ENCODE measurements at places on chromosomes 5 and 9.

DNA sequence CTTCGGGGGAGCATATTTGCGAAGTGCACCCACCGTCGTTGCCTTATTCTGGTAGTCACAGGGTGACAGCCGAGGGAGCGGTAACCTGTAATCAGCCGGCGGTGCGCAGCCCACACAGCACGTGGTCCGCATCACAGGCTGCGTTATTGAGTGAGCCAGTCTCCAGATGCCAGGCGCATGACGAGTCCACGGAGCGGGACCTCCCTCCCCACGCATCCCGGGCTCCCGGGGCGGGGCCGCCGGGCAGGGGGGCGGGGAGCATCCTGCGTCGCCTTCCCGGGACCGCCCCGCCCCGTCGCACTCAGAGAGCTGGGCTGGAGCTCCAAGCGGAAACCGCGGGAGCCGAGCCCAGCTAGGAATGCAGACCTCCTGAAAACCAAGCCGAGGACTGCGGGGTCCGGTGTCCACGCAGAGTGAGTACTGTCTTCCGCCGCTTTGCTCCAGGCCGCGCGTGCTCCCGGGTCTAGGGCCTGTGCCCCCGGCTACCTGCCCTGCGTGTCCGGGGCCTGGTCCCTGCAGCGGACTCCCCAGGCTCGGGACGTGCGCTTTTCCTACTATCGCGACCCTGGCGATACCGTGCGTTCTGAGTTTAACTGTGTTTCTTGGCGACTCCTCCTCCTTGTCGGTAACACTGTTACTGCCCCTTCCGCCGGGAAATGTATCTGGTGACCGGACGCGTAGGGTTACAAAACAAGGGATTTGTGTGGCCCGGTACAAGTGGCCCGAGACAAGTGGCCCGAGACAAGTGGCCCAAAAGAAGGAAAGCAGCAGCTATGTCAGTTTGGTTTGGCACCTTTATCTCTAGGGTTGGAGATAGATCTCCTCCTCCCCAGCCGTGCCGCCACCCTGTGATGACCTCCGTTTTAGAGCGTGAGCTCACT is 40.6 kb downstream of the CAST start:
- DNase-seq = no peak

GRCh38 chr5:129905473-129906176 is 1.4 kb downstream of the CHSY3 start:
- no peak for DNase-seq

- DNase-seq = no peak
Observed at GRCh38 chr5:67528953-67529352, 332.4 kb upstream of the CD180 start.

DNA sequence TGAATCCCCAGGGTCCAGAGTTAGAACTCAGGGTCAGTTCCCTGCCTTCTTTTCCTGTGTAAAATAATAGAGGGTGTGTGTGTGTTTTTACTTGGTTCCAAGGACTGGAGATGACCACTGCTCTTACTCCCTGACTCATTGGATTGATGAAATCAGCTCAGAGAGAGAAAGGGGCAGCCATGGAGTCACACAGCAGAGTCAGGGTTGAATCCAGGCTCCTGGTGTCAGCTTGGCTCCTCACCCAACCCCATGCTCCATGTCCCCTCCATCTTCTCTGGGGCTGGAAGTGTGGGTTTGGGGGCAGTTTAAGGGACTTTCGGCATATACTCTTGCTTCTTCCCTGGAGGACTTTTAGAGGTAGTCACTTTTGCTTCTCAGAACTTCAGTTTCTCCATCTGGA is 21.6 kb downstream of the DAB2IP start:
- DNase-seq = no peak

DNA sequence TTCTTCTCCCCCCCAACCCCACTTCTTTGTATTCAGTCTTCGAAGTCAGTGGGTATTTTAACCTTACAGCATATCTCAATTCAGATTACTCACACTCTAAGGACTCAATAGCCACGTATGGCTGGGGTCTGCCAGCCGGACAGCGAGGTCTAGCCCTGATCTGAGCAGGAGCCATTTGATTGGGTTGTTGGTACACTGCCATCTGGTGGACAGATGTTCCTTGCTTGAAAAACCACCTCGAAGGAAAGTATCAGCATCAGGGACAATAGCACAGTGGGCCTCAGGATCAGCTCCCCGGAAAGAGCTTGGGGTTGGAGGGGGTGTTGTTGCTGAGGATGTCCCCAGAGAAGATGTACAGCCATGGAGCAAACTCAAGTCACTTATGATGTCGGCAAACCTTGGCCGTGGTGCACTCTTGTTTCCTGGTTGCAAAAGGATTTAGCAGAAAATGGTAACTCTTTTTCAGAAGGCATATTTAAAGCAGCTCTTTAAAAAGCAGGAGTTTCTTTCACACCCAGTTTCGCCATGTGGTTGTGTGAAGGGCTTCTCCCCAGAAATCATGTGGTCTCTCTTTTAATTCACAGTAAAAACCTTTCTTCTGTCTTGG is 31.7 kb upstream of the KCNMB1 start:
- DNase-seq = peak; percentile 59

Measured in Jurkat, Clone E6-1 (cell line).